Activated CD8-positive, alpha-beta memory T cell treated with anti-CD3 and anti-CD28 coated beads, Interleukin-2, amount 50 U/mL, for 4 hours (primary cell): ENCODE measurements at places on chromosomes 5 and 9.

GRCh38 chr5:165892383-165892782, 2387.0 kb downstream of the MAT2B start:
- DNase-seq, result no peak

GRCh38 chr5:130102375-130102774, 198.1 kb downstream of the CHSY3 start:
- no peak for DNase-seq

- DNase-seq, result no peak
These were observed 10.5 kb downstream of the GRAMD2B start for GRCh38 chr5:126433701-126434100.

GRCh38 chr5:151721087-151721646, 34.5 kb upstream of the SPARC start:
- no peak for DNase-seq

GRCh38 chr5:66553916-66554575, 42.1 kb upstream of the MAST4 start:
- no peak for DNase-seq

GRCh38 chr9:97695995-97696802, 941 bp downstream of the XPA start:
- no peak for DNase-seq

- DNase-seq, result no peak
These were observed 208.3 kb downstream of the ENC1 start for GRCh38 chr5:74432216-74432615.

DNA sequence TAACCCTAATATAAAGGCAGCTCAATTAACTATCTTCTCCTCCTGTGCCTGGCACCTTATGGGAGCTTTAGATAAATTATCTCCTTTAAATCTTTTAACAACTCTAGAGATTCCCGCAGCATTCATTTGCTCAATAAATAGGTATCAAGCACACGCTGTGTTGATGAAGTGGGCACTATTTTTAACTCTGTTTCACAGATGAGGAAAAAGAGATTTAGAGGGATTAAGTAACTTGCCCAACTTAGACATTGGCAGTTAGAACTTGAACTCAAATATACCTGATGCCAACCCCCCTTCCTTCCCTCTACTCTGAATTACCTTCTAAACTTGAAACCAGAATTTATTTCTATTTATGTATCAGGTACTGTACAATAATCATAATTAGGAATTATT, 112.4 kb downstream of the SH3TC2 start:
- DNase-seq, result no peak
